ENCODE measurements at places on chromosomes 1 and 21.
A peak's percentile ranks its signal among the peaks of the same experiment; 100 is the strongest.

- DNase-seq: no peak
These were observed 820.8 kb downstream of the BRINP3 start for GRCh38 chr1:189656628-189657530.

DNA sequence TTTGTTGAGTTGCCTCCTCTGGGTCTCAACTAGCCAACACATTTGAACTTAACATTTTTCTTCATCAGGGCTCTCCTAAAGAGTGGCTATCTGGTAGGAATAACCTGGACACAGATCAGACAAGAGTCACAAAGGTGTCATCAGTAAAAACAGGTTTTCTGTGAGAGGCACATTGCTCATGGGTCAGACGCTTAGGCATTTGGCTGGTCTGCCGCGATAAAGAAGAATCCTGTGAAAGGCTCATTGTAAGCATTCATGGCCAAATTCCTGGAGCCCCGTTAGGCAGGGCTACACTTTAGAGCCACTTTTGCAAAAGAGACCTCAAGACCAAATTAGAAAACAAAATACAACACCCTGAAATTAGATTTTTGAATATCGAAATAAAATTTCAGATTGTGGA lies 64.2 kb upstream of the PDE4B start:
- DNase-seq: no peak

GRCh38 chr1:55196433-55197035 lies 18.6 kb downstream of the USP24 start:
- no peak for DNase-seq

GRCh38 chr1:221149555-221150075 lies 270.4 kb downstream of the HLX start:
- DNase-seq: no peak

- no peak for DNase-seq
These were observed 1.9 kb downstream of the GPN2 start for GRCh38 chr1:26888231-26888630.

DNA sequence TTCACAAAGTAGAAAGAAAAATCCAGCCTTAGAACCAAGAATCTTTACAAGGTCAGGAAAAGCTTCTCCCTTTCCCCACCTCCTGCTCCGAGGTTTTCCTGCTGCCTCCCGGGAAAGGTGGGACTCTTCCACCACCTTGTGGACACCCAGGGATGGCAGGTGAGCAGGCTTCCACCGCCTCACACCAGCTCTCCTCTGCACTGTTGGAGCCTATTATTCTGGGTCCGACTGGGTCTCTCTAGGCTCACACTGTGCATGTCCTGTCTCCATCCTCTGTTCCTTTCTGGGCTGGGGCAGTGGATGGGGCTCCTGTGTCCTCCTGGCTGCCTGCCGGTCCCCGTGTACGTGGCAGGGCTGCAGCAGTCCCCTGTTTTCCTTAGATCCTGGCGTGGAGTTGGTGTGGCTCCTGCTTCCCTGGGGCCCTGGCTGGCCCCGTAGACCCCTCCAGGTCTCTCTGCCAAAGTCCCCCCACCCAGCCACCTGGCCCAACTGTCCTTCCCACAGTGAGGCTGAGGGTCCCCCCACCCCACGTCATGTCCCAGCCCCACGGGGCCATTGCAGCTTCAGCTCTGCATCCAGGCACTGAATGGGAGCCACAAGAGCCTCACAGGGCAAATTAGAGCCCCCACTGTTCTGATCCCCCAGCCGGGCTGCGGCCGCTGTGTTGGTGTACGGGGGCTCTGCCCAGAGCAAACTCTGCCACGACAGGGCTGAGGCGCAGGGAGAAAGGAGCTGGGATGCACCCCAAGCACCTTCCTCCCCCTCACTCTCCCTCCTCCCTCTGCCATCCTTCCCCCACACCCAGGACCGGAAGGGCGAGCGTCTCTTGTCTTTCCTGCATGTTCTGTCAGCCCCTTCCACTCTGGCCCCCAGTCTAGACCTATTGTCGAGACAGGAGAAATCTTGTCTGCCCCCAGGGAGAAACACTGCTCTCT lies 3.3 kb upstream of the SLC45A1 start:
- peak; percentile 5 for DNase-seq

DNA sequence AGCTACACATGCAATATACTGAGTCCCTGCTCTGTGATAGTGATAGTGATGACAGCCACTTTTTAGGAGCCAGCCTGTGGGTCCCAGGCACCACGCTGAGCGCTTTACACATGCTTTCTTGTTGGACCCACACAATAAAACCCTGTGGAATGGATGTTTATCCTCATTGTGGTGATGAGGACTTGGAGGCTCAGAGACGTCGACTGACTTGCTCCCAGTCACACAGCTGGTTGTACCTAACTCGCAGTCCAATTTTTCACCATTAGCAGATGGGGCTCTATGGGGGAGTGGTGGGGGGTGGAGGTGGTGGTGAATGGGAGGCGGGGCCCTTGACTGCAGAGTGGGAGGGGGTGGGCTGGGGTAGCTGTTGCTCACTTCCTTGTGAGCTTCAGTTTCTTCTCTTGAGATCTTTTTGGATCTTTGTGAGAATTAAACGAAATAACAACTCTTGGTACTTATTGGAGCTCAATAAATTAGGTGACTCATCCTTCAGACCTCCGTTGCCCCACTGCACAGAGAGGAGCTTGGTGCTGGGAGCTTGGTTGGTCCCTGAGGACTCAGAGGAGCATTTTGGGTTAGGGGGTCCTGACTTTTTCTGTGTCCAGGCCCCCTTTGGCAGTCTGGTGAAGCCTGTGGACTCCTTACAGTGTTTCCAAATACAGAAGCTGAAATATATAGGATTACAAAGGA lies 61.8 kb upstream of the CD1D start:
- no peak for DNase-seq

- DNase-seq: no peak
These were observed 303.8 kb upstream of the LRRC7 start for GRCh38 chr1:69263921-69264391.

DNA sequence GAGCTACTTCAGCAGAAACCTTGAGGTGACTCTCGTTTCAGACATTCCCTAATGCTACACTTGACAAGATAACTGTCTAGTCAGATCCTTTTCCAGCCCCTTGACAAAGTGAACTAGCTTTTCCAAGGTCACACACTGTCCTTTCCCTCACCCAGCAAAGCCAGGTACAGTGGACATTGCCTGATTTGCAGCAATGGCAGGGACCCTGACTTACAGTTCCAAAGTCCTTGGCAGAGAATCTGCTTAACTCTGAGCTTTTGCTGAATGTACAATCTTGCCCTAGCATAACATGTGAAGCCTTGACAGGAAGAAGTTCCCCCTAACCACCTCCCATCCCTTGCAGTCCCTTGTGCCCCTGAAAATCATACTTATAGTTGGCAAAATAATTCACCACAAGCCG lies 37.1 kb downstream of the HSD3B2 start:
- no peak for DNase-seq

DNA sequence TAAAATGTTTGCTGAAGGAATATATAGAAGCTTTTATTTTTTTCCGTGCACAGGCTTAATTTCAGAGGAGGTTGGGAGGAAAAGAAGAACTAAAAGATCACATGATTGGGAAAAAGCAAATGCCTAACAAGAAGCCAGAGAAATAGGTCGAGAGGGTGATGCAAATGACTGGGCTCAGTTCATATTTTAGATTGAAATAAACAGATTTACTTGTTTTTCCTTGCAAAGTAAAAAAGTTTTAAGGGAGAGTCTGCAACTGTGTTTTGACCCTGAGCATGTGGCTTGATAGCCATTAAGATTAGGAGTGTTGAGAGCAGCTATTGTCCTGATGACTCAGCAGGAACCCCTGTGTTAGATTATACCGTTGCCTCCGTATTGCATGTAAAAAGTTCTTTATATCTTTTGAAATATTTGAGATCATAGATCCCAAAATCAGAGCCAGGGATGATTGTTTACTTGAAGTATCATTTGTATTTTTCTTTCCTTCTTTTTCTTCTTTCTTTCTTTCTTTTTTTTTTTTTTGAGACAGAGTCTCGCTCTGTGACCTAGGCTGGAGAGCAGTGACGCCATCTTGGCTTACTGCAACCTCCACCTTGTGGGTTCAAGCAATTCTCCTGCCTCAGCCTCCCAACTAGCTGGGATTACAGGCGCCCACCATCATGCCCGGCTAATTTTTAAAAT lies 20.2 kb downstream of the CLIC4 start:
- no peak for DNase-seq

DNA sequence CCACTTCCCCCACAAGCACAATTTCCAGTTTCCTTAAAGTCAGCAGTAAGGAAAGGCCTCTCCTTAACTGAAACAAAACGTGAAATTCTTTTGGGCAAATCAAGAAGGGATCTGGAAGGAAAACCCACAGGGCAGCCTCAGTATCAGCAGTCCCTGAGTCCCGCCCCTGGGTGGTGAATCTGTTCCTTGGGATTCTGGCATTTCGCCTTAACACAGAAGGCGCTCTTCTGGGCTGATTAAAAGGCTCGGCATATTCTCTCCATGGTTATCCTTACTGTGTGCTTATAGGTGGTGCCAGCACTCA lies 12.2 kb upstream of the RAB4A start:
- DNase-seq: no peak

DNA sequence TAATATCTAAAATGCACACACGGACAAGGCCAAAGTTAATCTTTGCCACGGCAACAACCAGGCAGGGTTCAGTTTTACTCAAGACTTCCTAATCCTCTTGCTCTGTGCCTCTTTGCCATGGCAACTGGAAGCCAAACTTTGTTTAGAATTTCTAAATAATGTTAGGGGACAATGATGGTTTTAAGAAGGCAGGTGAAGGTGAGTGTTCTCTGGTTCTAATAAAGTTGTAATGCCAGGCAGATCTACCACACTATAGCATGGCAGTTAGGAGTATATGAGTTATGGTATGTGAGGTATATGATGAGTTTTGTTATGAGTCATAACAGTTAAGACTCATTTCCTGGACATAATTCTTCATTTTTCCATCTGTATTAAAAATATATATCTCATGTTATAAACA lies 2.7 kb downstream of the PTPRC start:
- DNase-seq: no peak

- no peak for DNase-seq
These were observed 34.7 kb downstream of the TUFT1 start for GRCh38 chr1:151574575-151575529.

DNA sequence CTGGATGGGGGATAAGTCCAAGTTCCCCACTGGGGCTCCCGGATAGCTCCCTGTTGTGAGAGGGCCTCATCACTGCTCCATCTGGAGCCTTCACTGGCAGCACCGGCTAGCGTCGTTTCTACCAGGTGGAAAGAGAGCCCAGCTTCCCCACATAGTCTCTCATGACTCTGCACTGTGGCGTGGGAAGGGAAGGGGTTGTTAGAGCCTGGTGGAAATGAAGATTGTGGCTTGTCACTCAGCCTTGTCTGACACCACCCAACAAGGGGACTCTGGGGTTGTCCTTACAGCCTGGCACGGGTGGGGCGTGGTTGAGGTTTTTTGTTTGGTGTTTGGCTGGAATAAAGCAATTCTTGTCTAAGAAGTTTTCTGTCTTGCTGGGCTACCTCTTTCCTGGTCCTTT lies 94.6 kb downstream of the ADARB1 start:
- no peak for DNase-seq

DNA sequence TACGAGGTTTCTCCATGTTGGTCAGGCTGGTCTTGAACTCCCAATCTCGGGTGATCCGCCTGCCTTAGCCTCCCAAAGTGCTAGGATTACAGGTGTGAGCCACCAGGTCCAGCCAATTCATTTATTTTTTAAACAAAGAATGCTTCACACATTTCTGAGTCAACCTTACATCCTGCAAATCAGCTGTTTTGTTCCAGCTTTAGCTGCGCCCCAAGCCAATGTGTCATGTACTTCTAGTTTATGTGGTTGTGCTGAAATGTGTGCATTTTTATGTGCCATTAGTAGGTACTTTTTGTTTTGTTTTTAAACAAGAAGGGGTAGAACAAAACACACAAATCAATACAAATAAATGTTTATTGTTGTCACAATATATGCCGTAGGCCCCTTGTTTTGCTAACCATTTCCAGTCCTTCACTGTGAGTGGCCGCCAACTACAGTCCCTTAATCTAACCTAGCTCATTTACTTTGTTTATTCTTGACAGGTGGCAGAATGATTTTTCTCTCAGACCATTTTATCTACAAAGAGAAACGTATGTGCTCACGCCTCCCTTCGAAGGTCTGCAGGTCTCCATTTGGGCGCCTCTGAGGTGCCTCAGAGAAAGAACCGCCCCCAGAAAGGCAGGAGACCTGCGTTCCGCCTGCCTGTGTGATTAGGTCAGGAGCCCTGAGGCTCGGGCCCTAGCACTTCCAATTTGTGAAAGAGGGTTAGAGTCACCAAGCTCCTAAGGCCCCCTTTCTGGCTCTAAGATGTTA lies 2.8 kb upstream of the CASQ2 start:
- no peak for DNase-seq

DNA sequence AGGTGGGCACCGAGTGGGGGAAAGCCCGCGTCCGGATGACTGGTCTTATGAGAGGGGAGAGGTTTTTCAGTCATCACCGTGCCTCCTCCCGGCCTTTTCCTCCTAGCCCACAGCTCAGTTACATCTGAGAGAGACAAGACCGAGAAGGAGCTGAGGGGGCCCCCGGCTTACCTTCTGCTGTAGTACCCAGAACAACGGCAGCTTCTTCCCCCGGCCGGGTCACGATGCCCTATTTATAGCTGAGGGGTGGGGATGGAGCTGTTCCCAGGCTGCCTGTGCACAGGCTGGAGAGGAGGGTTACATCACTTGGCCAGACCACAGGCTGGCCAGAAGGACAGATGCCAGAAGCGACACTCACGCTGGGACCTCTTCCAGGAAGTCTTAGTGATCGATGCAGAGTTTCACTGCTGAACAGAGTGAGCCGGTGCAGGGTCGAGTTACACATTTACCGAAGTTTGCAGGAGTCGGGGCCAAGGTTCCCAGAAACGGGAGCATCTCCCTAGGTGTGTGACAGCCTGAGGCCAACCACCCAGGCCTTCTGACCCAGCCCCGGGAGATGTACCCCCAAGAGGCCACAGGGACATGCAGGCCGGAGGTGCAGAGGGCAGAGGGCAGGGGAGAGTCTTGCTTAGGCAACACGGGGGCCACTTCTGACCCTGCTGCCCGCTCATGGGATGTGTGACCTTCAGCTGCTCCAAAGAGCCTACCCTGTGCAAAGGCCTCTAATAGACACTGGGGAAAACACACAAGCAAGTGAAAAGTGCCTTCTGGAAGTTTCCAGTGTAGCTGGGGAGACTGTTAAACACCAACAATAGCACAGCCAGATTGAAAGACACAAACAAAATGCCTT lies at the start of gene AGT:
AGT (minus strand) TSS at position 208 of the 850 bp plus-strand sequence. CDS start 3,299 bp downstream, outside the sequence.
- no peak for DNase-seq

GRCh38 chr1:5839881-5840550 lies 152.2 kb downstream of the NPHP4 start:
- DNase-seq: no peak

DNA sequence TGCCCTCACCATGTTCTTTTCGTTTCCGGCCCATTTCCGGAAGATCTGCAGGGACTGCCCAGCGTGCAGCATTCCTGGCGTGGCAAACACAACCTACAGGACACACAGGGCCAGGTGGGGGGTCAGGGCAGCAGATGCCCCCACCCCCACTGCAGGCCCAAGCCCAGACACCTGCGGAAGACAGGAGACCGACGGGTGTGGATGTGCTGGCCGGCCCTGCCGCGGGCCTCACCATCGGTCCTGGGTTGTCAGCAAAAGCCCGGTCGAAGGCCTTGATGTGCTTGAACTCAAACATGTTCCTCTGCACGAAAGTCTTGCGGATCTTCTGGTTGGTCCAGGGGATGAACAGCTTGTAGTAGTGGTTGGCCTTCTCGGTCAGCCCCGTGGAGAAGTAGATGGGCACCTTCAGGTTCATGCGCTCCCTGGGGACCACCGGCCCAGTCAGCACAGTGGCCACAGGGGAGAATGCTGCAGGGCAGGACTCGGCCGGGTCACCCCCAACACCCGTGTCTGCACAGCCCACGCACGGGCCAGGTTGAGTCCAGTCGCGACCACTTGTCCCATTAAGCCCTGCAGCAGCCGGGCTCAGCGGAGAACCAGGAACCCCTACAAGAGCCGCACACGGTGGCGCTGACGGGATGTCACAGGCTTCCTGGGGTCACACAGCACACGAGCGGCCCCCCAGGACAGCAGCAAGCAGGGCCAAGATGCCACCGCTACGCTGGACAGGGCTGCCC lies 5.3 kb downstream of the PUSL1 start:
- DNase-seq: no peak

Measured in activated CD8-positive, alpha-beta memory T cell treated with anti-CD3 and anti-CD28 coated beads for 4 hours (primary cell).